Activated CD4-positive, alpha-beta memory T cell treated with anti-CD3 and anti-CD28 coated beads, Interleukin-2, amount 10 ng/mL, durations not matched to agents 7 days and 5 days (primary cell): ENCODE measurements at places on chromosomes 12 and 14.
A peak's percentile ranks its signal among the peaks of the same experiment; 100 is the strongest.

DNA sequence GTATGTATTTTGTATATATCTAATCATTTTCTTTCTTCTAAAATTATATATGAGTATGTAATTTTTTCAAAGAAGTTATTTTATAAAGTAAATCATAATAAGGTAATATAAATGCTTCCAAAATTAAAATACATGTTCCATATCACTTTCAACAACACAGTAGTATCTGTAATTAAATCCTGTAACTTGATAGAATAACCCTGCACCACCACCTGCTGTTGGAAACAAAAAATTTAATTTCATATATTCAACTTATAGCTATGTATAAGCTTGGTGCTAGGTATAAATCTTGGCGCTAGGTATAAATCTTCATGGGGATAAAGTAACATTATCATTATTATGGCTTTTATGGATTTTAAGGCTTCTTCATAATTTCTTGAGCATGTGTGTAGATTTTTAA, 149.7 kb upstream of the DCN start:
- DNase-seq: no peak

DNA sequence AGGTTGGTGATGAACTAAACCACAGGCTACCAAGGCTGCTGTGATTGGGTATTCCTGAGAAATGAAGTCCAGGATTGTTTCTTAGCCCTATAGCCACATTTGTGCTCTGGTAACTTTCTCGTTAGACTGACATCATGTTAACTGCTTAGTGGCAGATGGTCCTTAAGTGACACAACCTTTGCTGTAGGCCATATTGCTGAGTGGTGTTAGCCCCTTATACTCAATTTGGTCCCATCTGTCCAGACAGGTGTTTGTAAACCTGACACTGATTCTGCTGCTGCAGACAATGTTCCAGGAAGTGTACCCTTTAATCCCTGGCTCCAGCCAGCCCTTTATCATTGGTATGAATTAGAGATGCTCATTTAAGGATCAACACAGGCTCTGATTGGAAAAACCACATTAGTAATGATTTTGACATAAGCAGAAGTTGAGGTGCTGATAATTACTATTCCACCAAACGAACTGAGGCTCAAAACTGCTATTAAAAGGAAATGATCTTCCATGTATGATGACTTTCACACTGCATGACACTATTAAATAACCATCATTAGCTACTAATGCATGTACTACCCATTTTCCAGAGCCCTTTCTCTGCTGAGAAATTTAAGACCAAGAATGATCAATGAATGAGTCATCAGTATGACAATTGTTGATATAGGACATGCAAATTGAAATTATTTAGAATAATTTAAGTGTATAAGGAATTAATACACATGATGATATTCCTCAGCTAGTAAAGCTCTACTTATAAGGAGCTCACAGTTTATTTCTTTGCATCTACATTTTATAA, 3.6 kb upstream of the SSTR1 start:
- no peak for DNase-seq

DNA sequence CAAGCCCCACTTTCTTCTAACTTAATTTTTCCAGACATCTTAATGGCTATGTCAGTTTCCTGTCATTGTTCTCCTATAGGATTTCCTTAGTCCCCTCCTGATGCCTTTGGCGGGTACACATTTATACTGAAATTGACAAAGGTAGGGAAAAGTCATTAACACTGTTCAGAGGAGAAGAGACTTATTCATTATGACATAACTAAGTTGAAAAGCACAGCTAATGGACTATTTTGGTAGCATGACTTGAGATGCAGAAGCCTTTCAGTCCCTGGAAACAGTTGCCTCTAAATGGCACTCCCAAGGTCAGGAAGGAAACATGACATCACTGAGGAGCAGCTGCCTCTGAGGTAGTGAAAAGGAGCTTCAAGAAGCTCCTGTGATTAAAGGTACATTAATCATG, 317.5 kb upstream of the KITLG start:
- no peak for DNase-seq

DNA sequence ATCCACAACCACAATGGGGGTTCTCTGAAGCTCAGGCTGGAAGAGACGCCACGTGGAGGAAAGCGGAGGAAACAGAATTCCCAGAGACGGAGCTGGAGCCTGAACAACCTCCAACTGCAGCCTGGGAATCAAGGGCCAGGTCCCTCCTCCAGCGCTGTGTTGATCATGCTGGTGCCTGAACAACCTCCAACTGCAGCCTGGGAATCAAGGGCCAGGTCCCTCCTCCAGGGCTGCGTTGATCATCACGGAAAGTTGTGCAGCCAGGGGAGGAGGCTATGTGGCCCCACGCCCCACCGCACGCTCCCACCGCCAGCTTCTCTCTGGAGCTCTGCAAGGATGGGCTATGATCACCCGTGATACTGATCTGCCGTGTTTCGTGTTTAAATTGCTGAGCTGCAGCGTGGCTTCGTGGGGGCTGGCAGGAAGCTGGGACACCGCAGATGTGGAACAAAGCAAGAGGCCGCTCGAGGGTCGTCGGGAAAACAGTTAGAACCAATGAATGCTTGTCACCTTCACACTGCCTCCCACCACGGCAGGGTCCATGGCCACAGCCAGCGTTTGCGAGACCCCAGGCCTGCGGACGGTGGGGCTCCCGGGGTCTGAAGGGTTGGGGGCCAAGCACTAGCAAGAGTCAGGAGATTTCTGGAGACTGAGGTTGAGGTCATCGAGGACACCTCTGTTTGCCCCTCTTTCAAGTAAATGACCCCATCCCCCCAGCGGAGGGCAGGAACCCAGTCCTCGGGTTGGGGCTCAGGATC, 51.8 kb upstream of the FBRSL1 start:
- DNase-seq: no peak

GRCh38 chr14:24113379-24113800, 1.2 kb upstream of the DCAF11 start:
- no peak for DNase-seq

- no peak for DNase-seq
These were observed 31.3 kb downstream of the ABCD2 start for GRCh38 chr12:39588348-39588747.

DNA sequence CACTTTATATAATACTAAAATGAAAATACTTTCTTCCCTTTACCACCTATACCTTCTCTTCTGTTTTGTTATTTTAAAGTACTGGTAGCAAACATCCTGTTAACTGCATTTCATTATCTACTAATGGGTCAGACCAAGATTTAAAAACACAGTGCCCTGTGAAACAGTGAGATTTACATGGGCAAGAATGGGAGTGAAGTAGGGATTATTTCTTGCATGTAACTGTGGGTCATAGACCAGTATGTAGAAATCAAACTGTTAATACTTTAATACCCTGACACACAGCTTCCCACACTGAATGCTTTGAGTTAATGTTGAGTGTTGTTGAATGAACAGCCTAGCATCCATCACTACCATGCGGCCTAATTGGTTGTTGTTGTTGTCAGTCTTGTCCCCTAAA, 61.6 kb downstream of the PLEKHA5 start:
- DNase-seq: no peak

- DNase-seq: peak; percentile 64
These were observed 27.6 kb downstream of the BICD1 start for GRCh38 chr12:32134101-32134888.
